Activated CD4-positive, alpha-beta memory T cell treated with anti-CD3 and anti-CD28 coated beads, Interleukin-2, amount 10 ng/mL, durations not matched to agents 7 days and 5 days (primary cell): ENCODE measurements at places on chromosomes 4 and X.
A peak's percentile ranks its signal among the peaks of the same experiment; 100 is the strongest.

DNA sequence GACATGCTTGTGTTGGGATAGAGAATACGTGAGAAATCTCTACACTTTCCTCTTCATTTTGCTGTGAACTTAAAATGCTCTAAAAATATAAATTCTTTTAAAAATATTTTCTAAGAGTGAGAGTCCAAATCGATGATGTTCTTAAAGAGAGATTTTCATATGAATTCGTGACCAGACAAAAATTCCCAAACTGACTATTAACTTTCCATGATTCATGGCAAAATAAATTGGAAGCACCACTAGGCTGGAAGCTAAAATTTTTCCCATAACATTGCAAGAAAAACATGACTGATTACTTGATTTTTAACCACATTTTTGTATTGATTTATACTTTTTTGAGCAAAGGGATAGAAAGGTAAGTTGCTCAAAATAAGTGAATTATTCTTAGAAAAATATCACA lies 201.1 kb downstream of the ANTXR2 start:
- DNase-seq: no peak

- no peak for DNase-seq
Observed at GRCh38 chr4:189525304-189525703, 415.4 kb upstream of the FRG1 start.

DNA sequence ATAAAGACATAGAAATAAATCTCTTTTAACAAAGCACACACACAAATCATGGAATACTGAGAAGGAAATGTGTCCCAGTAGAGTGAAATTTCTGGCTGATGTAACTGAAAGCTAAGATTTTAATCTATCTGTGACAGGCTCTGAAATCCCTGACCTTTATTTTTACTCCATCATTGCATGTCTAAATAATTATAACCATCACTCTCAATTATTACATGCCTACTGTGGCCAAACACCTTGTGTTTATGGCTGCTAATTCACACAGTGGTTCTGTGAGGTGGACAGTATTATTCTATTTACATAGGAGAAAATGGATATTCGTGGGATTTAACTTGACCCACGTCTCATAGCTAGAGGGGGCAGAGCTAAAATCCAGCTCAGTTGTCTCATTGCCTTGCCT lies 438.1 kb downstream of the TLL1 start:
- DNase-seq: no peak

DNA sequence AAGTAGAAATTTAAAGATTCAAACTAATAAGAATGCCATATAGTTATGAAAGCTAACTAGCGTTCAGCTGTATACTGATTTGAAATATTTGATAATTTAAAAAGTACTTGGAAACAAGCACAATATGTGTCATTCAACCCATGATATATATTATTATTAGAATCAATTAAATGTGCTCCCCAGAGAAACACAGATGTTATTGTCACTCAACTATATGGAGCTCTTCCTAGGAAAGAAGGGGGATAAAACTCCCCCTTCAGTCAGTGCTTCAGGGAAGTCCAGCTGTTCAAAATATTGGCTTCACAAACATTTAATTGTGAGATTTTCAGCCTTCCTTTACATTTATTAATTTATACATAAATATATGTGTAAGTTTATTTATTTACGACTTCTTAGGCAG lies 135.9 kb downstream of the SLC4A4 start:
- no peak for DNase-seq

GRCh38 chr4:126338548-126338947 lies 1023.8 kb downstream of the FAT4 start:
- no peak for DNase-seq

DNA sequence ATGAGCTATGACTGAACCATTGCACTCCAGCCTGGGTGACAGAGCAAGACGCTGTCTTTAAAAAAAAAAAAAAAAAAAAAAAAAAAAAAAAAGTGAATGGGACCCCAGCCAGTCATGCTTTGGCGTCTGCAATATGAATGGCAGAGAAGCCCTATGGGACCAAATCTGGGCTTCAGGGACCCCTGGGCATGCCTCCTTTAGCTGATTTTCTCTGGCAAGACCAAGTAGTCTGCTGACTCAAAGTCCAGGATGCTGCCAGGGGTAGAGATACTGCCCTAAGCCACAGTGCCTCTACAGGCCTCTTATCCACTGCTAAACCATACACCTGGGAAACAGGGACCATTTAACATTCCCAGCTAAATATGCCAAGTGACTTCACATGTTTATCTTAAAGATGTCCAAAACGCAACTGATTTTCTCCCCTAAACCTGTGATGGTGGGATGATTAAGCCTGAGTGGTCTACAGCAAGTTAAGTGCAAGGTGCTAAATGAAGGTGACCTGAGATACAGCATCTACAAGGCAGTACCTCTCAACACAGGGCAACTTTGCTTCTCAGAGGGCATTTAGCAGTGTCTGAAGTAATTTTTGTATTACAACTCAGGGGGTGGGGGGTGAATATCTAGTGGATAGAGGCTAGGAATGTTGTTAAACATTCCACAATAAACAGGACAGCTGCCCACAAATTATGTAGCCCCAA lies 5.8 kb downstream of the RPS4X start:
- DNase-seq: no peak

DNA sequence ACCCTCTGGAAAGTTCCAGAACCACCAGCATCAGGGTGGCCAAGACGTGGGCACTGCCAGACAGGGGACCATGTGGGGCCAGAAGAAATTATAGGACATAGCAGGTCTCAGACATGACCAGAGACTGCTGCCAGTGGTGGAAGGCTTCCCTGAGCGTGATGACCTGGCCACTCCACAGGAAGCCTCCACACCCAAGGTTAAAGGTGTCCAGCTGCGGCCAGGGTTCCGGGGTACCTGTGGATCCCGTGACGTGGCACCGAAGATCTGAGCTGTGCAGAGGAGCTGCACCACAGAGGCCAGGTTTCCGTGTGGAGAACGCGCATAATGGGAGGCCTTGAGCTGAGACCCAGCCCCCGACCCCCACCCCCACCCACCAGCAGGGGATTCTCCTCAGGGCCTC lies 16.4 kb upstream of the CTBP1 start:
- no peak for DNase-seq

GRCh38 chrX:1464971-1465285 lies 12.2 kb upstream of the ASMTL start:
- peak; percentile 32 for DNase-seq

GRCh38 chrX:153491351-153491914 lies 3.3 kb upstream of the BGN start:
- DNase-seq: no peak

- no peak for DNase-seq
Observed at GRCh38 chr4:131547506-131547981, 1601.5 kb upstream of the PCDH10 start.

- DNase-seq: no peak
Observed at GRCh38 chr4:98745366-98745765, 87.0 kb upstream of the TSPAN5 start.

DNA sequence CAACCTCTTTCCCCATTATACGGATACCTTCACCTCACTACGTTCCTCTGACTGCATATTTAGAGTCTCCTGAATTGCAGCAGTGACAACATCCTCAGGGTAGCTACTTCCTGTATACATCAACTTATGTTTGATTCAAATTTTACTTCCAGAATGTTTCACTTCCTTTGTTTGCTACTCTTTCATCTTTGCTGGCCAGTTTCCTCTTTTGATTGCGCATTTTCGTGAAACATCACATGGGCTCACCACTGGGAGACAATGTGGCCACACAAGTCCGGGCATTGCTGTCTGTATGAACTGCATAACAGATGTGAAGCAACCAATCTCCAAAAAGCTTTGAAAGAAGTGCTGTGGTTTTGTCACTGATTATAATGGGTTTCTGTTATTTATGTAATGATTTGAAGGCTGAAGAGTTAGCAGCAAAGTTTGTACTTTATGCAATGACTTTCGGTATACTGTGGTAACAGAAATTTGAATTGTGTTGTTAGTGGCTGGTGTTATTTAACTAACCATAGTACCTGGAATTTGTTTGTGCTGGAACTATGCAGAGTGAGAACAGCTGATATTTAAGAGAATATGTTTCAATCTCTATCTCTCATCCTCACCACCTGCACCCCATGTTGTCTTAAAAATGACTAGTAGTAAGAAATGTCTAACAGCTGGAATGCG lies 7.4 kb downstream of the SNCA start:
- peak; percentile 55 for DNase-seq

DNA sequence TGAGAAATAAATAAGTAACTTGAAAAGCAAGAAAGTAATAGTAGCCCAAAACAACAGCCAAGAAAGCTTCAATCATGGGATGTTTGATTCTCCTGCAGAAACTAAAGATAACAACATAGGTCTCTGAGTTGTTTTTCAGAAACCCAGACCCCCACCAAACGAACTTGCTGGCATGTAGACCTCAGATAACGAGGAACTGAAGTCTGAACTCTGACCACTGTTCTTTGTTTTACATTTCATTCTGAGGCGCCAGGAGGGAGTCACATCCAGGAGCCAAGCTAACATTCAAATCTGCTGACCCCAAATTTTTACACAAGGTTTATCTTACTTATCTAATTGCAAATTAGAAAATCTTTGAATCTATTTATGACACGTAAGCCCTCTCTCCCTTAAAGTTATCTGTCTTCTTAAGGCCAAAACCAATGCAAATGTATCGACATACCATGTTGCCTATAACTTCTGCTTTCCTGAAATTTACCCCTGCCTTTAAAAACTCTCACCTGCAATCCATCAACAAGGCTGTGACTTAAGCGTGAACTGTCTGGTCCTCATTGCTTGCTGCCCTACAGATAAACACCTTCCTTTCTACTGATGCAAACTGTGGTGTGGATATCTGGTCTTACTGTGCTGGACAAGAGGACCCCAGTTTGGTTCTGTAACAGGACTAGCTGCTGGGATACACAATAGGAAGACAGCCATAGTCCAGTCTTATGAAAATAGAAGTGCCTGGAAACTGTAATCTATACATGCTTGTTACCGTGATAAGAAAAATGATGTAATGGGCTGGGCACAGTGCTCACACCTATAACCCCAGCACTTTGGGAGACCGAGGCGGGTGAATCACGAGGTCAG lies 37.5 kb upstream of the NEIL3 start:
- no peak for DNase-seq

GRCh38 chr4:135244056-135244455 lies 1042.5 kb upstream of the PABPC4L start:
- DNase-seq: no peak

DNA sequence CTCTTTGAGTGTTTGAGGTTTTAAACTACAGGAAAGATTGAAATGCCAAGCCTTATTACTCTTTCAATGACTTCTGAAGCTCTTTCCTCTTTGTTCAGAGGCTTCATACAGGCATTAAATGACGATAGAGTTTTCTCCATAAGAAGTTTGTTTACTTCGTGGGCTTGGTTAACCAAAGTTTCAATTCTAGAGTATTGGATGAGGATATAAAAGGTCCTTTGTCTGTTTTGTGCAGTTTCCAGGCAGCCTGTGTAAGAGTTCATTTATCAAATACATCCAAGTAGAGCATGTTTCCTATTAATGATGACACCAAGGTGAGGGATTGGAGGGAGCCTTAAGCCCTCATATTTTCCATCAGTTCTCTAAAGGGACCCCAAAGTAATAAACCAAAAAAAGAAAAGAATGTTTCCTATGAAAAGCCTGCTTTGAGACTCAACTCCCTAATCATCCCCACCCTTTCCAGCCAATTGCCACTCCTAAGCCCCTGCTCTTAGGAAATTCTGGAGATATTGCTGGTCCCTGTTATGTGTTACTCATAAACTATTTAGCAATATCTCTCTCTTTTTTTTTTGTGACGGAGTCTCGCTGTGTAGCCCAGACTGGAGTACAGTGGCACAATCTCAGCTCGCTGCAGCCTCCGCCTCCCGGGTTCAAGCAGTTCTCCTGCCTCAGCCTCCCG lies 106.2 kb upstream of the IL13RA1 start:
- no peak for DNase-seq

DNA sequence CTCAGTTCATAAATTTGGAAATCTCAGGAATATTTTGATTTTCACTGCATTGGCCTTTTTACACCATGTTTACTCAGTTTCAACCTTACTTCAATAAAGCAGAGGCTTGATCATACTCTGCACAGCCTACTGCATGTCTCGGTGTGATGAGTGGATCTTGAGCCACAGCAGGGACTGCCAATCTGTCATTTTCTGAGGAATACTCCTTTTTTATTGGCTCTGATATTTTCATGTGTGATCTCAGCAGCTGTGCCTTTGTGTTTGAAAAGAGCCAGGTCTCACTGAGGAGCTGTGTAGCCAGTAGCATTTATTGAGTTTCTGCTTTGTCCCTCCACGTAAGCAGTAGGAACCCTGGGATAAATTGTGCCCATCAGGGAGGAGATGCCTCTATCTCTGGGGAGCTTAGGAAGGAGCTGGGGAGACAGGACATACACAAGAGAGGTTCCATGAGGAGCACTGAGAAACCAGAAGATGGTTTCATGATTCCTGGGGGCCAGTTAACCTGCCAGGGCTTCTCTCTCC lies 18.9 kb upstream of the TRIM2 start:
- DNase-seq: no peak

GRCh38 chr4:151524610-151525009 lies 115.6 kb downstream of the FHIP1A start:
- no peak for DNase-seq
